ENCODE measurements at places on chromosomes 1 and 21. TPM values are rescaled to one million over a fixed set of nuclear protein-coding genes. Genes with fewer than 3 reads are reported as not detected.

The NIT1 gene
- total RNA-seq, result 13.3 TPM

The AXDND1 gene
- 0.25 TPM for total RNA-seq

The PRDM15 gene
- total RNA-seq, result 1.8 TPM

The TDRD10 gene
- total RNA-seq, result not detected

The RAB3B gene
- total RNA-seq, result 63.4 TPM

The GPR153 gene
- total RNA-seq, result 10.9 TPM

The SYT14 gene
- total RNA-seq, result 0.08 TPM
